ENCODE measurements at places on chromosomes 12 and 14.

- no peak for DNase-seq
Observed at GRCh38 chr14:24376448-24377070, 8.6 kb downstream of the NFATC4 start.

GRCh38 chr14:51593397-51593796 is 58.3 kb upstream of the FRMD6 start:
- DNase-seq, result no peak

GRCh38 chr12:107761502-107761904 is 566 bp upstream of the PRDM4 start:
- no peak for DNase-seq

- DNase-seq, result no peak
Observed at GRCh38 chr12:109387425-109388166, 39.9 kb downstream of the MYO1H start.

- DNase-seq, result no peak
Observed at GRCh38 chr14:31842899-31843298, 234.2 kb upstream of the ARHGAP5 start.

GRCh38 chr12:96401076-96401871 is 1.0 kb upstream of the CDK17 start:
- DNase-seq, result peak; percentile 50

DNA sequence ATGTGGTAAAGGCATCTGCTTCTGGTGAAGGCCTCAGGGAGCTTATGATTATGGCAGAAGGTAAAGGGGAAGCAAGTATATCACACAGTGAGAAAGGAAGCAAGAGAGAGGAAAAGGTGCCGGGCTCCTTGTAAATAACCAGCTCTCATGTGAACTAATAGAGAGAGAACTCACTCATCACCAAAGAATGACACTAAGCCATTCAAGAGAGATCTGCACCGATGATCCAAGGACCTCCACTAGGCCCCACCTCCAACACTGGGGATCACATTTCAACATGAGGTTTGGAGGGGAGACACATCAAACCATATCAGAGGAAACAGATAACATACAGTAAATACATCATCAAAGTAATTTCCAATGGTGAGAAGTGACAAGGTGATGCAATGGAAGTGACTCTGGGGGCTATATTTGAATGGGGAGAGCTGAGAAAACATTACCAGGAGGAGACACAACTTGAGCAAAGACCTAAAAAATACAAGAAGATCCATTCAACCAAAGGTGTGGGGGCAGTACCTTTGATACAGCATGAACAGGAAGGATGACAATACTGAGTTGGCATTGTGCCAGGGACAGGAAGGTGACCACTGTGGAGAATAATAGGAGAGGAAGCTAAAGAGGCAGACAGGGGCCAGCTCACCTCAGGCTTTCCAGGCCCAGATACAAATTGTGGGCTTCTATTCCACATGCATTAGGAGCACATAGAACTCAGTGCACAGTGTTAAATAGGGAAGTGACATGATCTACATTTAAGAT is 134.4 kb upstream of the GRIP1 start:
- DNase-seq, result no peak

DNA sequence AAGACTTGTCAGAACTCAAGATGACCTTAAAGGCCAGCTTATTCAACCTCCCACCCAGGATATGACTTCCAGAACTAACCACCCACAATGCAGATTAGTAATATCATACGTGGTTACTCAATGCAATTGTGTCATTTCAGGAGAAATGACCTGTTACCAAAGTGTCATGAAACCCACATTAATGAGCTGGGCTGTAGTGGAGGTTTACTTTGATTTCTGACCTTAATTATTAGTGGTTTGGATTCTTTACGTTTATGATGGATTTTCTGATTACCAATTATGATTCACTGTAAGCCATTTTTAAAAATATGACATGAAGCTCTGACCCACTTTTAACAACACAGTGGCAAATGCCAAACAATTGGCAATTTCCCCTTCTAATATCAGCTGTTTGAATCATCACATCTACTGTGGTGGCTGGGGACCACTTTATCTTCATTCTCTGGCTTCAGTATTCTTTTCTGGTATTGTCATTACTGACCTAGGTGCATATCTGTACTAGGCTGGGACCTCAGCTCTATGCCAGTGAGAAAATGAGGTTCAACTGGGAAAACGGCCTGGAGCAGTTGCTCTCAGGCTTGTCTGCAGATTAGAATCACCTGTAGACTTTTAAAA is 223.3 kb downstream of the RGS6 start:
- no peak for DNase-seq

DNA sequence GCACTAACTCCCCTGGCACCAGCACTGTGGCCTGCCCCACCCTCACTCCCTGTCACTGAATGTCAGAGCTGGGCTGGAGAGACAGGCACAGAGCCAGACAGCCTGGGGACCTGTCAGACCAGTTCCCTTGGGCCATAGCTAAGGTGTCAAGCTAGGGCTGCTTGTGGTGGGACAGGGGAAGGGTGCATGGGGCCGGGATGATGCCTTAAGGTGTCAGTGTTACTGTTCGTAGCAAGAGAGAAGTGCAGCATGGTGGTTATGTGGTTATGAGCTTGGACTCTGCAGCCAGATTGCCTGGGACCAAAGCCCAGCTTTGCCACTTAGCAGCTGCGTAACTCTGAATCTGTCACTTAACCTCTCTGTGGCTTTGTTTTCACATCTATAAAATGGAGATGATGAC is 3.8 kb downstream of the RAPGEF3 start:
- no peak for DNase-seq

- no peak for DNase-seq
Observed at GRCh38 chr14:39868949-39869348, 436.7 kb upstream of the FBXO33 start.

DNA sequence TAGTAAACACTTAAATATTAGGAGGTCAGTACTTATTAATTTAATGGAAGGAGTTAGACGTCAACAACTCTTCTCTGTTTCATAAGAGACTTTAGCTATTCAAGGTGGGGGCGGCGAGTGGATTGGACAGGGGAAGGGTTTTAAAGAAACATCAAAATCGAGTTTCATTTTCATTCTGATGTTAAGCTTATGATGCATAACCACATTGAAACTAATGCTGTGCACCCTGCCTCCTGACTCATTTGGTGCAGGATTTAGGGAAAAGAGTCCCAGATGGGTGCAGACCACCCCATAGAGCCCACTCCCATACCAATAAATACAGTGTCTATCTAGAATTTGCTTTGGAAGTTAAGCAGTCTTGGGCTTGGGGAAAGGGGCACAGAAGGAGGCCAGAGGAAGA is 7.4 kb downstream of the ZBTB39 start:
- DNase-seq, result no peak

GRCh38 chr14:104436047-104436591 is 143.4 kb upstream of the C14orf180 start:
- no peak for DNase-seq

DNA sequence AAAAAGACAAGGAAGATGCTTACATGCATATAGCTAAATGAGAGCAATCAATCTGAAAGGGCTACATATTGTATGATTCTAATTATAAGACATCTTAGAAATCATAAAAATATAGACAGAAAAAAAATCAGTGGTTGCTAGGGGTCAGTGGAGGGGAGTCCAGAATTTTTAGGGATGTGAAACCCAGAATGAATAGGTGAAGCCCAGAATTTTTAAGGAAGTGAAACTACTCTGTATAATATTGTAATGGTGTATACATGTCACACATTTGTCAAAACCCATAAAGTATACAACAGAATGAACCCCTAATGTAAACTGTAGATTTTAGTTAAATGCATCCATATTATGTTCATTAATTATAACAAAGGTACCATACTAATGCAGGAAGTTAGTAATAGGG is 713.2 kb downstream of the FLRT2 start:
- no peak for DNase-seq

DNA sequence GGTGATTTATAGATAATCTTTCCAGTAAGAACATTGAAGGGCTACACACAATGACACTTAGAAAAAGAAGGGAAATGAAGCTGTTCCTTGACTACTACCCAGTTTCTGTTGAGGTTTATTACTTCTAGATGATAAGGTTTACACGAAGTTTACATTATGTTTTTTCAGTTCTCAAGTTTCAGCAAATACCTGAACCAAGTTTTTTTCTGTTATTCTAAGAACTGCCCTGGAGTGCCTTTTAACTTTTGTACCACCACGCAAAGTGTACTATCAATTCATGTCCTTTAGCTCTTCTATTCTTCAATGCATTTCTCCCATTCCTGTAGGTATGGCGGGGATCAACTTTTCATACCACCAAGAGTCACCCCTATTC is 5.8 kb downstream of the FBXL14 start:
- DNase-seq, result no peak

- no peak for DNase-seq
Observed at GRCh38 chr12:76762601-76762980, 1.3 kb upstream of the ZDHHC17 start.

DNA sequence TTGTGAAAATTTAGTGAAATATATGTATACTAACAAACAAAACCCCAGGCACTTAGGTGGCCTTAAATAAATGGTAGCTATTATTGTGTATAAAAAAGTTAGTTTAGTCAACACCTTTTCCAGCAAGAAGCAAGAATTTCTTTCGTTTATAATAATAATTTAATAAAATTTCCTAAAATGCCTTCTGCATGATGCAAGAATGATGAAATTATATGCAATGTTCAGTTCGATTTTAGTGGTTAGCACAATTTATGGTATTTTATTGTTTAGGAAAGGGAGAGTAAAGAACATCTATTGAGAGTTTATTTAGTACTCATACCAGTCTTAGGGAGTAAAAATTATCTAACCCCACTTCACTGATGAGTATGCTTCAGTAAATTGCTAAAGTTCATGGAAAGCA is 290.8 kb downstream of the APAF1 start:
- no peak for DNase-seq

- DNase-seq, result no peak
Observed at GRCh38 chr12:76340680-76341435, 7.4 kb downstream of the BBS10 start.

DNA sequence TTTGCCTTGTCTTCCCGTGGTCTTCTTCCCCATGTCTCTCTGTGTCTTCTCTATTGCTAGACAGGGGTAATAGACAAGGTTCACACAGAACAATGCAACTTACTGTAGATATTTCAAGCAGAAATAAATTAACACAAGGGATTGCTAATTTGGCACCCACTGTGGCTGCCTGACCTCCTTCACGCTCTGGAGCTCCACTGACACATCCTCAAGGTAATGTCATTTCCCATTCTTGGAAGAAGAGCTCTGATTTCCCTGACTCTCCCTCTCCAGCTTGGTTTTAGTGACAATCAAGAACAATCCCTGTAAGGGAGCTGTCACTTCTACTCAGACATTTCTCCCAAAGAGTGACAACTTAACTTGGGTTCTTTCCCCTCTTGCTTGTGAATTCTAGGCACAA is 105.4 kb upstream of the NAP1L1 start:
- DNase-seq, result no peak

GRCh38 chr14:100032738-100033137 is 32.5 kb upstream of the EVL start:
- DNase-seq, result no peak

DNA sequence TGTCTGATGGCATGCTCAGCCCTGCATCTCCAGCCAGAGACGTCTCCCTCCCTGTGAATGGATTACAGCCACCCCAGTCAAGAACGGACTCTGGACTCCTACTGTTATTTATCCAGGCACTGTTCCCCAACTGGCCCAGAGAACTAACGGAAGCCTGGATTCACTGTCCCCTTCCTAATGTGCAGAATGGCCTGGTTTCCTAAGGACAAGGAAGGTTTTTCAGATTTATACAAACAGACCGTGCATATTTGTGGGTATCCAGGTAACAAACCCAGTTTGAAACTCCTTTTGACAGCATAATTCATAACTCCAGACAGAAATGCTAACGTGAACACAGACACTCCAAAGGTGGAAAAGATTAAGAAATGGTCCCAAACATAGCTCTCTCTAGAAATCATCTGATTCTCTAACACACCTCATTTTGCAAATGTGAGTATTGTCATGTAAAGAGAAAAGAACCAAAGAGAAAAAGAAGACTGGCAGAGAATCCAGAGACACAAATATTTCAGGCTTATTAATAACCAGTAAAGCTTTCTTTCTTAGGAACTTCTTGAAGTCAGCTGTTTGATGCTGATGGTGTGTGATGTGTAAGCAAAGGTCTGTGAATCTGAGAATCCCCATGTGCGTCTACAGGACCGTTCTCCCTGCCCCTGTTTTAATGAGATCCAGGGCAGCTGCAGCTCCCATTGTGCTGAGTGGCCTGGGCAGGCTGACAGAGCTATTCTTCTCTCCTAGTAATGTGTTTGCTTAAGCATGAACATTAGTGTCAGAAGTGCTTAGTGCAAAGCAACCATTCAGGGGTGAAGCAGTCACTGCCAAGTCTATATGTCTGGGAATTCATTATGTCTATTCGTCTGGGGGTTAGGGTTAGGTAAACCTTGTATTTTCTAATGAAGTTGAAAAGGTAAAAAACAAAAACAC is 86.8 kb upstream of the HIF1A start:
- DNase-seq, result no peak

DNA sequence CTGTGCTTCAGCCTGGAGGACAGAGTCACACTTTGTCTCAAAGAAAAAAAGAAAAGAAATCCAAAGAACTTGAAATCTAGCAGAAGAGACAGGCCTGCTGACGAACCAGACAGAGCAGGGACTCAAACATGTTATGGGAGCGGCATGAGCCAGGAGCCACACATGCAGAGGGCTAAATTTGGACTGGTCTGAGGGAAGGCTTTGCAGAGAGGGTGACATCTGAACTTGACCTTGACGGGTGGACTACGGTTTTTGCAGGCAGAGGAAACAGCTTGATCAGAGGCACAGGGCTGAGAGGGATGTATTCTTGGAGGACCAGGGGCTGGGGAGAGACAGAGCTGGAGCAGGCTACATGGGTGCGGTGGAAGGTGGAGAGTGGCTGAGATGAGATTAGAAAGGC is 20.5 kb upstream of the SLC24A4 start:
- no peak for DNase-seq

GRCh38 chr12:57899010-57899662 is 42.2 kb upstream of the ATP23 start:
- peak; percentile 83 for DNase-seq

DNA sequence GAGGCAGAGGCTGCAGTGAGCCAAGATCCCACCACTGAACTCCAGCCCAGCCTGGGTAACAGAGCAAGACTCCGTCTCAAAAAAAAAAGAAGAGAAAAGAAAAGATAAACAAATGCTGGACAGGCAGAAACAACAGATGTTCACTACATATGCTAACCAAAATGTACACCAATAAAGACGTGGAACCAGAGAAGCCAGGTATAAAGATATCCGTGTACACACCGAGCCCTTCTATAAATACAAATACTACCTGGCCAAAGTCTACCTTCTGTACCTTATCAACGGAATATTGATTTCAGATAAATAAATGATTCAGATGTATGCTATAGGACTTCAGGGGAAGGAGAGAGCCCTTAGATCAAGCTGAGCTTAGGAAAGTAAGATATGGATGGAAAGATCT is 10.8 kb upstream of the KRT8 start:
- DNase-seq, result no peak

DNA sequence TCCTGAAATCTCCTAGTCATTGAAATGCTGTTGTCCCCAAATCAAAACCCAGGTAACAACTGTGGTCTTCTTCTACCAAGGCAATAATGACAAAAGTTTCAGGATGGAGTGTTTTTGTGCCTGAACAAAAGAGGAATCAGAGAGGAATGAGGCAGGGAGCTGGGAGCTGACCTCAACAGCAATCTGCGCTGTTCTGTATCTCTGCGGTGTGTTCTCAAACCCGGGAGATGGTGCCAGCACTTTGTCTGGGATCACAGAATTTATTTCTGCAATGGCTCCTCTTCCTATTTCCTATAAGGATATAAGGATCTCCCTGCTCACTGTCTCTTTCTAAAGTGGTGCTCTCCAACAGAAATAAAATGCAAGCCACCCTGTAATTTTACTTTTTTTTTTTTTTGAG is 449 bp upstream of the GLT8D2 start:
- DNase-seq, result no peak

All from effector memory CD8-positive, alpha-beta T cell (primary cell).